ENCODE measurements at places on chromosomes 4 and X. TPM values are rescaled to one million over a fixed set of nuclear protein-coding genes. Genes with fewer than 3 reads are reported as not detected.

BEND2 gene
- polyA plus RNA-seq, result not detected

MAGEC3 gene
- polyA plus RNA-seq, result 4.8 TPM

PNMA5 gene
- polyA plus RNA-seq, result not detected

PFKFB1 gene
- not detected for polyA plus RNA-seq

ADRA2C gene
- 49.0 TPM for polyA plus RNA-seq

LANCL3 gene
- 0.38 TPM for polyA plus RNA-seq

VCX3B gene
- polyA plus RNA-seq, result not detected

TLR1 gene
- 4.5 TPM for polyA plus RNA-seq

Data from aorta (tissue), 5 donors.